ENCODE measurements at places on chromosomes 16 and 17.

GRCh38 chr16:55057866-55058265 lies 127.2 kb downstream of the IRX5 start:
- DNase-seq: no peak

GRCh38 chr17:76104140-76104895 lies 731 bp upstream of the EXOC7 start:
- DNase-seq: no peak

DNA sequence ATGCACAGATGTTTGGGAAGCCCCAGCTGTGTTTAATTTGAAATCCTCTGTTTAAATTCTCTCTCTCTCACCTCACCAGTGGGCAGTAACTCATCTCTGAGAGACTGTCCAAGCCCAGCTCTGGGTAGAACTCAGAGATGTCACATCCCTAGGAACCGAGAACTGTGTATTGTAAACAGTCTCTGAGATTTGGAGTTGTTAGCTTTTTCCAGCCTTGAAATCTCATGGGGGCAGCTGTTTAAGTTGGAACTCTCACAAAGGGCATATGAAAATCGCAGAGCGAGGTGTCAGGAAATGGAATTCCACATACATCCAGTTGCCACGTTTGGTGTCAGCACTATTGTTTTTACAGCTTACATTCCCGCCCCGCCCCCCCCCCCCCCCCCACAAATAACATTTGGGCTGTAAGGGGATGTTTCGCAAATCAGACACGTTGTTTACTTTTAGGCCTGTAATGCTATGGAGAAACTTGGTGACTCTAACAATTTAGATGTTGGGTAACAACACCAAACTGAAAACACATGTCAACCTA lies 34.3 kb downstream of the VPS35L start:
- no peak for DNase-seq

DNA sequence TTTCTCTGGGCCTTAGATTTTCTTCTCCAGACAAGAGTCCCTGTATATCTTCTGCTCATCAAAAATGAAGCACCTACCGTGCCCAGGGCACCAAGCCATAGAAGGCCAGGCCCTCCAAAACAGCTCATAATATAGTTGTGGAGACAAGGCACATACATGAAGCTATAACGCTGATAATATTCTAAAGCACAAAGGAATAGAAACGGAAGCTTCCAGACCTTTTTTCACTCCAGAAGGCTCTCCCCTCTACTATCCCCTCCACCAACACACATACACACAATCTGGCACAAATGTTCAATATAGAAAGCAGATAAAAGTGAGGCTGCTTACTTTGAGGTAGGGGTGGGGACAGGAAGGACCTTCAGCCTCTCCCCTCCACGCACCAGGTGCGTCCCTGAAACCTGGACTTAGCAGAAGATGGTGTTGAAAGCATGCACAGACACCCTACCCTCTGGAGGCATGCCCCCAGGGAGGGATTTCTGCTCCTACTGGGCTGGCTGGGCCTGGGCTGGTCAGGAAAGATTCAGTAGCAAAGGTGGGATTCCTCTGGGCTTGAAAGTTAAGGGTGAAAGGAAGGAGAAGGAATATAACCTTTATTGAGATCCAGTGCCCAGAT lies 14.1 kb upstream of the SUPT4H1 start:
- no peak for DNase-seq

GRCh38 chr16:85969159-85969558 lies 70.2 kb downstream of the IRF8 start:
- DNase-seq: no peak

- no peak for DNase-seq
Measured at GRCh38 chr17:67602974-67603373, 114.8 kb upstream of the NOL11 start.

DNA sequence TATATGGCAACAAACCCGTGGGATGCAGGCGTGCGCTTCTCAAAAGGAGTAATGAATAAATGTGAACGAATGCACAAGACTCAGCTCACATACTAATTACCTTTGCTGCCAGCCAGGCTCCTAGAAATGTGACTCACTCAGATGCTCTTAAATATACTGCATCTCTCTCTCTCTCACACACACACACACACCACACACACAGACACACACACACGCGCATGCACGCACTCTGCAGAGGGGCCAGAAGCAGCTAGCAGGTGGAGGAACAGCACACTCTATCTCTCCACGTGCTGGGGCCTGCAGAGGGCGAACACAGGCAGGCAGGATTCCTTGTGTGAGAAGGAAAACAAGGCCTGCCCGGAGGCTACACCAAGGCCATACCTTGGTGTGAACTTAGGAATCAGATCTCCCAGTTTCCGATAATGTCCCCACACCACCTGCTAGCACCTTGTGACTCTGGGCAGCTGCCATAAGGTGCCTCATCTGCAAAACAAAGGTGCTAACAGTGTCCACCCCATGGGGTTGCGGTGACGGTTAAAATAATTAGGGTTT lies 5.3 kb downstream of the GPRC5B start:
- no peak for DNase-seq

DNA sequence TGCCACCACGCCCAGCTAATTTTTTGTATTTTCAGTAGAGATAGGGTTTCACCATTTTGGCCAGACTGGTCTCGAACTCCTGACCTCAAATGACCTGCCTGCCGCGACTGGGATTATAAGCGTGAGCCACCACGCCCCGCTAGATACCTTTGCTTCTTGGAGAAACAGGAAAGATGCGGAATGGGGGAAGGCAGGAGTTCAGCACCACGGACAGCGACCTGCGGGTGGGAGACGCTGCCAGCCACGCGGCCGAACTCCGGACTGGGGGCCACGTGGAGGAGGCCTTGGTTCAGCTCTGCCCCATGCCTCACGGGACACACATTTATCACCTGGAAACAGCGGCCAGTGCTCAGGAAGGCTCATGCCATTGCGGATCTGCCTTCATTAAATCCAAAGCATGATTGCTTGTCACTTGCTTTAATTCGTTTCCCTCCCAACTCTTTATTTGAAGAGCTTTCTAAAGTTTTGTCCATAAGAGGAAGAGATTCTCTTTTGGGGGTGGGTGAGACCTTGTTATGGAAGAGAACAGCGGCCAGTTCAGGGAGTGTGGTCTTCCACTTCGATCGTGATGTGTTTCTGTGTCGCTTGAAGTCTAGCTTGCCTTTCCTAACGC lies 219.9 kb downstream of the ENGASE start:
- DNase-seq: no peak

DNA sequence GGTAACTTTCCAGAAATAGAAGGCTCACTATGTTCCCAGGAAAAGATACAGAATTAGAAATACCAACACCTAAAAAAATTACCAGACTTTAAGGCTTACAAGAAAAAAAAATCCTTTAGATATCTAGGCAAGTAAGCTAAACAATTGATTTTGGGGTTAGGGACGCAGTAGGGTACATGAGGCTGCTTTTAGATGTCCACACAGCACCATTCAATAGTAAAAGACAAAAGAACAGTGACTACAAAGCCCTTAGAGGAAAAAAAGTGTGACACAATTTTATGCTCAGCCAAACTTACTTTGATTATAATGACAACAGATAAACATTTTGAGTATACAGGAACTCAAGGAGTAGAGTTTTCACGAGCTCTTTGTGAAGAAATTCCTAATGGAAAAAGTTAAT lies 29.9 kb downstream of the METTL16 start:
- no peak for DNase-seq

GRCh38 chr17:57601143-57601735 lies 143.9 kb downstream of the CCDC182 start:
- no peak for DNase-seq

DNA sequence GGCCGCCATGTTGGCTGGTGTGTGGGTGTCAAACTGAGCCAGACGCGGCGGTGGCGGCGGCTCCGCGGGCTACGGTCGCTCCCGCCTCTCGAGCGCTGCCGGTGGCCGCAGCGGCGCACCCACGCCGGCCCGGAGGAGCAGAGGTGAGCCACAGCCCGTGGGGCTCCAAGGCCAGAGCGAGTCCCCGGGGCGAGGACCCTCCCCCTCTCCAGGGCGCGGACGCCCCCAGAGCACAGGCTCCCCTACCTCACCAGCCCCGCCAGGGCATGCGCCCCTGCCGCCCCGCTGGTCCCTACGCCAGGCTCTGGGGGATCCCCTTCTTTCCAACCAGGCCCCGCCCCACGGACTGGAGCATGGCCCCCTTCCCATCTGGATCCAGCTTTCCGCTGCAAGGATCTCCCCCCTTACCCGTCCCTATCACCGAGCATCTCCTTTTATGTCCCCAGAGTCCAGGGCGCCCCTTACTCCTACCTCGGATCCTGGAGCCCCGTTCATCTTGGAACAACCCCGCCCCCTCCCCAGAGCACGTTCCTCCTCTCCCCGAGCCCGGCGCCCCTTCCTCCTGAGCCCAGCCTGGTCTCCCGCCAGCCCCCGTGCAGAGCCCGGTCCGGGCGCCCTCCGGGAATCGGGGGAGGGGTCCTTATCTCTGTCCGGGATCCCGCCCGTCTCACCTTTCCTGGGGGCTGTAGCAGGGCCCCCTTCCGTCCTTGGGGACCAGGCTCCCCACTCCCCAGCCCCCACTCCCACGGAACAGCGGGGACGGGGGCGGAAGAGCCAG lies 412 bp downstream of the EPN2 start:
- DNase-seq: no peak

- peak; percentile 39 for DNase-seq
Measured at GRCh38 chr16:29678691-29679267, at the start of gene QPRT. QPRT (plus strand) TSS chr16:29679180; CDS start chr16:29679198, 18 bp downstream.

DNA sequence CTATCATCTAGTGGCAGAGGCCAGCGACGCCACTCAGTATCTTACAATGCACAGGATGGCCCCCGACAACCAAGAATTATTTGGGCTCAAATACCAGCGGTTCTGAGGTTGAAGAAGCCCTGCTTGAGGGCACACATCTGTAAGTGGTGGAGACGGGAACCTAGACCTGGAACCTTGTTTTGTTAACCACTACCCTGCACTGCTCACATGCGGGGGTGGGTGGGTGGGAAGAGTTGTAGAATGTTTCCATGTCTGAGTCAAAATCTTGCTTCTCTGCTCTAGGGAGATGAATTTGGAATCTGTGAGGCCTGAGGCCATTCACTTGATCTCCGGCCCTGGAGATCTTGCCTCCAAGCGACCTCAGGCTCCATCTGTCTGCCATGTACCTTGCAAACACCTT lies 44.1 kb downstream of the ABCC1 start:
- DNase-seq: no peak

- no peak for DNase-seq
Measured at GRCh38 chr17:63515426-63515825, 7.7 kb upstream of the KCNH6 start.

- DNase-seq: no peak
Measured at GRCh38 chr17:76018340-76018680, 8.8 kb downstream of the EVPL start.

DNA sequence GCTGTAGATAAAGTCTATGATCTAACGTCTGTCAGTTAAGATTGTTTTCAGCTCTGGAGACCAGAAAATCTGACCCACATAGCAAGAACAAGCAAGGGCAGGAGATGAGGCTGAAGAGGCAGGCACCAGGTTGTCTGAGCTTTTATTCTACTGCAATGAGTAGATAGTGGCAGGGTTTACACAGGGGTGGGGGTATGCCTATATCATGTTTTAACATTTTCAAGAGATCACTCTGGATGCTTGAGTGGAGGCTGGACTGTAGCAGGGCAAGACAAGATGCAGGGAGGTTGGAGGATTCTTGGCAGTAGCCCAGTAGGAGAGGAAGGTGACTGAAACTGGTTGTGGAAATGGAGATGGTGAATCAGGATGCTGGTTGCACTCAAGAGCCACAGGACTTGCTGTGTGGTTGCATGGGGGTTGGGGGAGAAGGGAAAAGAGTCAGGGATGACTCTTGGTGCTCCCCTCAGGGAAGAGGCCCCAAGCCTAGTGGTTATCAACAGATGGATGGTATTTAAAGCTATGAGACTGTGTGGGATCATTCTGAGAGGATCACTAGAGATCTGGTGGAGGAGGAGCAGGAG lies 143.1 kb upstream of the KCNJ18 start:
- no peak for DNase-seq

DNA sequence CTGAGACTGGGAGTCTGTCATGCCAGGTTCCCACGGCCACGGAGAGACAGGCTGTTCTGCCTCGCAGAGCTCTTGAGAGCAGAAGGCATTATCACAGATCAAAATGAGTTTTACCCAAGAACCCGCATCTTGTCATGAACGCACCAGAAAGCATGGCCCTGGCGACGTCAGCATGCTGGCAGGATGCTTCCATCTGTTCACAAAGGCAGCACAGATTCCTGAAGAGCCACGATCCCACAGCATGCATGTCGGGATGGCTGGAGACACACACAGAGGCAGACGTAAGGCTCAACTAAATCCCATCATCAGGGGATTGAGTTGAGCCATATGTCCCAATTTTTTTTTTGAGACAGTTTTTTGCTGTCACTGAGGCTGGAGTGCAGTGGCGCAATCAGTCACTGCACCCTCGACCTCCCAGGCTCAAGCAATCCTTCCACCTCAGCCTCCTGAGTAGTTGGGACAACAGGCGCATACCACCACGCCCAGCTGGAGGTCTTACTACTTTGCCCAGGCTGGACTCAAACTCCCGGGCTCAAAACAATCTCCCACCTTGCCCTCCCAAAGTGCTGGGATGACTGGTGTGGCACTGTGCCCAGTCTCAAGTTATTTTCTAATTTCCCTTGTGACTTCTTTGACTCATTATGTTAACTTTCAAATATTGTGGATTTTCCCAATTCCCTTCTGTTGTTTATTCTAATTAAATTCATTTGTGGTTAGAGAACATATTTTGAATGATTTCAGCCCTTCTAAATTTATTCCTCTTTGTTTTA lies 11.1 kb downstream of the FANCA start:
- DNase-seq: no peak

GRCh38 chr17:70107904-70108565 lies 33.0 kb downstream of the KCNJ16 start:
- no peak for DNase-seq

GRCh38 chr16:28301154-28301553 lies 8.8 kb downstream of the SBK1 start:
- DNase-seq: no peak

DNA sequence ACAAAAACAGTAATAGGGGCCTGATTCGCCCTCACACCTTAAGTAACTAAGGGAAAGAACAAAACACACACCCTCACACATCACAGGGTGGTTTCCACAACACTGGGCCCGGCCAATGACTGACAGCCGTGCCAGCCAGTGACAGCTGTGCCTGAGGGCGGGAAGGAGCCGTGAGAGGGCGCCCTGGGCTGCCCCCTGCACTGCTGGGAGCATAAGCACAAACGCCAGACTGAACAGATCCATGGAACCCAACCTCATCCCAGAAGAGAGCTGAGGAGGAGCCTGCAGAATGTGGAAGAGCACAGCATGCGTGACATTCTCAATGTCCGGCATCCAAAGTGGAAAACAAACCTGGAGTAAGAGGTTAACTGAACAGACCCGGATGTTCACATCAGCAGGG lies 16.0 kb downstream of the CSNK1D start:
- DNase-seq: peak; percentile 67

DNA sequence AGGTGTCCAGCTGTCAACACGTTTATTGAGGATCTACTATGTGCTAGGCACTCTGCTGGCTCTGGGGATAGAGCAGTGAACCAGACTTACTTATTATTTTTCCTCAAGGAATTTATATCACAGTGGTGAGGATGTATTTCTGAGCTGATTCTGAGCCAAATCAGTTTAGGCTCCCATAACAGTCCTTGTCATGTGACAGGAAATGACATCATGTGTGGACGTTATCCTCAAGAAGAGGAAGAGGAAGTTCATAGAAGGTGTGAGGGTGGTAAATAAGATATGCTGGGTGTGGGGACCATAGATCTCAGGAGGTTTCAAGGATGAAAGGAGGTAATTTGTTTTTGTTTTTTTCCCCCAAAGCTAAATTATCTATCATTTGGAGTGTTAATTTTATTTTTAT lies 873.5 kb upstream of the EEF2KMT start:
- DNase-seq: no peak
